ENCODE measurements at places on chromosomes 1 and 21. TPM values are rescaled to one million over a fixed set of nuclear protein-coding genes. Genes with fewer than 3 reads are reported as not detected.

GUCA2B gene
- total RNA-seq, result not detected

AMY2A gene
- not detected for total RNA-seq

DMRTA2 gene
- total RNA-seq, result not detected

ARHGAP29 gene
- 27.3 TPM for total RNA-seq

NUP210L gene
- total RNA-seq, result not detected

CYP4Z1 gene
- total RNA-seq, result 1.2 TPM

PEA15 gene
- 89.1 TPM for total RNA-seq

PHLDA3 gene
- total RNA-seq, result 80.5 TPM

GPR37L1 gene
- 0.25 TPM for total RNA-seq

FRRS1 gene
- total RNA-seq, result 22.1 TPM

All from vagina (tissue), 2 donors.